Transverse colon (tissue), 4 donors: ENCODE measurements at places on chromosomes 1 and 21.

DNA sequence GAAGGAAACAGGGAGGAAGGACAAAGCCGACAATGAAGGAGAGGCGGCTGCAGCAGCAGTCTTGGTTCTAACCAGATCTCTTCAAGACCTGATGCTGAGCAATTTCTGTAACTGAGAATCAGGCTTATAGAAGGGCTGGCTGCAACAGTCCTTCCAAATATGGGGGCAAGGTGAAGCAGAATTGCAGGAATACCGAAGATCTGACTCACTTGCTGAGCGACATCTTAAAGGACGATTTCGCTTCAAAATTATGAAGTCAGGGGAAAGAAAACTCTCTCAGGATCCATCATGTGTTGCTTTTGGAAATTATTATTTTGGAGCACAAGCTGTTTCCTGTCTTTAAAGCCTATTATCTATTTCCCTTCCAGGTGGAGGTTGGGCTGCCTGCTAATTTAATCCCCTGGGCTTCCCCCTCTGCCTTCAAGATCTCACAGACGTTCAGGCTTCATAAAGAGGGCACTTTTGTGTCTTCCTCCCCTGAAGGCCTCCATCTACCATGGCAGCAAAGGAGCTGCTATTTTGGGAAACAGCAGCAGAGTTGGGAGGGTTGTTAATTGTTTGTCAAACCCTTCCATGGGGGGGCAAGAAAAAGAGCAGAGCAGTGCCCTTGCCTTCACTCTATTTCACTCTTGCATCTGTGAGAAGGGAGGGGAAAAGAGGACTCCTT, 10.8 kb upstream of the IER5 start:
- H3K4me1 ChIP-seq: no peaks in the 10 kb centered on the region
- no peak overlapping the region for H3K27ac ChIP-seq
- no peaks in the 10 kb centered on the region for H3K36me3 ChIP-seq
- DNase-seq: no peak
- H3K4me3 ChIP-seq: no peak overlapping the region
- peaks cover 7% of the 10 kb centered on the region for H3K27me3 ChIP-seq

- no peaks in the 10 kb centered on the region for H3K36me3 ChIP-seq
- no peaks in the 10 kb centered on the region for H3K4me1 ChIP-seq
- no peak overlapping the region for H3K27ac ChIP-seq
- no peak for DNase-seq
- H3K4me3 ChIP-seq: no peak overlapping the region
Measured at GRCh38 chr1:208888376-208888775, 644.2 kb upstream of the PLXNA2 start.

- no peaks in the 10 kb centered on the region for H3K4me1 ChIP-seq
- H3K27ac ChIP-seq: no peak overlapping the region
- DNase-seq: no peak
- no peaks in the 10 kb centered on the region for H3K27me3 ChIP-seq
Measured at GRCh38 chr1:215890438-215890837, 323.3 kb downstream of the KCTD3 start.

DNA sequence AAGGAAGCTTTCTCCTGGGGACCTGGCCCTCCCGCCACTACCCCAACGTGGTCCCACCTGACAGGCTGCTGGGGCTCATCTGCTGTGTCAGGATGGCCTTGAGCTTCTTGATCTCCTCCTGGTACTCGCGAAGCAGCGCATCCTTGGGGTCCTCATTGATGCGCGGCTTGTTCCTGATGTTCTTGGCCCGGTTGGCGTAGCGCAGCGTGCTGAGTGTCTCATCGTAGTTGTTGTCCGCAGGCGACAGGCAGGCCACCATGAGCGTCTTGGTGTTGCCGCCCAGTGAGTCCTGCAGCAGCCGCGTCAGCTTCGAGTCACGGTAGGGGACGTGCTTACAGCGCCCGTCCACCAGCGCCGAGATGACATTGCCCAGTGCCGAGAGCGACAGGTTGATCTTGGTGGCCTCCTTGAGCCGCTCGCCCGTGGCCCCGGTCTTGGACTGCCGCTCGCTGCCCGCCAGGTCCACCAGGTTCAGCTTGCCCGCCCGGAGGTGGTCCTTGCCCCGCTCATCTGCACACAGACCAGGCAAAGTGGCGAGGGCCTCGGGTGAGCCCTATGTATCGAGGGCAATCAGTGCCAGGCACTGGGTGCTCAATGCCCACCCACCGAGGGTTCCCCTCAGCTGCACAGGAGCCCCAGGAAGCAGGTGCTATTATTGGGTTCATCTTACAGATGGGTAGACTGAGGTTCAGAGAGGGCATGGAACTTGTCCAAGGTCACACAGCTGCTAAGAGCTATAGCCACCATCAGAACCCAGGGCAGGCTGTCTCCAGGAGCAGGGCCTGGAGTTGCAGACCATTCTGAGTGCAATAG, 13.2 kb downstream of the KIF17 start:
- H3K27ac ChIP-seq: no peak overlapping the region
- DNase-seq: no peak
- no peak overlapping the region for H3K4me3 ChIP-seq
- no peaks in the 10 kb centered on the region for H3K36me3 ChIP-seq
- no peaks in the 10 kb centered on the region for H3K4me1 ChIP-seq
- no peaks in the 10 kb centered on the region for H3K27me3 ChIP-seq

DNA sequence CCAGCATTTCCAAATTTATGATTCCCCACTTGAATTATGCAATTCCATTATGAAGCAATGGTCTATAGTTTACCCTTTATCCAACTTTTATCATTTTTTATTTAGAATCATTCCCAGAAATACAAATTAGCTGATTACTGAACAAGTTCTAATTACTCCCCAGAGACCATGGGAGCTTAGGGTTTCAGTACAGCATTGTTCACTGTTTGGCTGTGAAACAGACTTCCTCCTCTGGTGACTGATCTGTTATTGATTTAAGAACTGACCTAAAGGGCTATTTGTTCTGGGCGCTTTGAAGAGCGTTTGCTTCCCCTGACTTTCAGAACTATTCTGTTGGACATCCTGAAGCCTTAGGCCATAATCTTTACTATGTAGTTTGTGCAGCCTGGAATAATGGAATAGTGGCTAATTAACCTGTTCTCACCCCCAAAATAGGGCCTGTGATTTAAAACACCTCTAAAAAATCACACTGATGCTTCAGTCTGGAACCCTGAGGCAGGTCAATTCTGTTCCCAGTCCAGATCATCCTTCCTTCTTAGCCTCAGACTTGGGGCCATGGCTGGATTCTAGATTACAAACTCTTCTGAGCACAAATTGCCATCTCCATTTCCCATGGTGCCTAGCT, 58.7 kb downstream of the ALG14 start:
- DNase-seq: no peak
- H3K27ac ChIP-seq: peak overlapping the region; percentile 53
- H3K4me3 ChIP-seq: no peak overlapping the region

GRCh38 chr1:204782118-204782700, 88.5 kb upstream of the NFASC start:
- no peaks in the 10 kb centered on the region for H3K4me1 ChIP-seq
- peaks cover 4% of the 10 kb centered on the region for H3K27me3 ChIP-seq
- no peaks in the 10 kb centered on the region for H3K36me3 ChIP-seq
- H3K27ac ChIP-seq: no peak overlapping the region
- no peak overlapping the region for H3K4me3 ChIP-seq

DNA sequence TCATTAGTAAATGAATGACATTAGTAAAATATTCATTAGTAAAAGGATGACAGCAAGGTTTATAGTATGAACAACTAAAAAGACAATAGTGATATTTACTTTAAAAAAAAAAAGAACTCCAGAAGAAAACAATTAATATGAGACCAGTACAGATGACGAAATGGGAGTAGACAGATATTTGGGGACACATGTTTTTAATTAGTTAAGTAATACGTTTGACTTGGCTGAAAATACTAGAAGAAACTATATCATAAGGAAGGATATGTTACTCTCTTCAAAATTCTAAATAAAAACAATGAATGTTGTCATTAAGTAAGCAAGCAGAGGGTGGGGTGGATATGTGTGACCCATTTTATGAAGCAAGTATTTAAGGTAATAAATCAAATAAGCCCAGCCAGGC, 61.9 kb downstream of the GPATCH2 start:
- H3K36me3 ChIP-seq: no peaks in the 10 kb centered on the region
- no peak for DNase-seq
- no peak overlapping the region for H3K4me3 ChIP-seq
- no peak overlapping the region for H3K27ac ChIP-seq
- H3K4me1 ChIP-seq: peaks cover 3% of the 10 kb centered on the region

GRCh38 chr1:36975642-36976041, 58.7 kb downstream of the GRIK3 start:
- H3K36me3 ChIP-seq: no peaks in the 10 kb centered on the region
- H3K27me3 ChIP-seq: no peaks in the 10 kb centered on the region

DNA sequence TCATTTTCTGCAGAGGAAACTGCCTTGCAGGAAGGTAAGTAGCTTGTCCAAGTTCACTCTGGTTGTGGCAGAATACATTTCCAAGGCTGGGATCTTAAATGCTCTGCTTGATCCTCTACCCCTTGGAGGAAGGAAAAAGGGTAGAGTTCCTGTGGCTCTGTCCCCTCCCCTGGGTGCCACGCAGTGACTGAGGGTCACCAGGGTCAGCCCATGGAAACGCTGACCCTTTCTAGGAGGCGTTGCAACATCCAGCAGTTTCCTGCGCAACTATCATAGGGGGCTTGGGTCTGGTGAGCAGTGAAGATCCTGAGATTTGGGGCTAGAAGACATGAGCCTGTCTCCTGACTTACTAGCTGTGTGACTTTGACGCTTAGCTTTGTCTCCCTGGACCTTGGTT, 29.4 kb upstream of the EPS8L3 start:
- H3K4me1 ChIP-seq: peaks cover 44% of the 10 kb centered on the region
- DNase-seq: peak; percentile 5
- H3K27ac ChIP-seq: peak overlapping the region; percentile 58
- no peaks in the 10 kb centered on the region for H3K27me3 ChIP-seq
- H3K36me3 ChIP-seq: no peaks in the 10 kb centered on the region

DNA sequence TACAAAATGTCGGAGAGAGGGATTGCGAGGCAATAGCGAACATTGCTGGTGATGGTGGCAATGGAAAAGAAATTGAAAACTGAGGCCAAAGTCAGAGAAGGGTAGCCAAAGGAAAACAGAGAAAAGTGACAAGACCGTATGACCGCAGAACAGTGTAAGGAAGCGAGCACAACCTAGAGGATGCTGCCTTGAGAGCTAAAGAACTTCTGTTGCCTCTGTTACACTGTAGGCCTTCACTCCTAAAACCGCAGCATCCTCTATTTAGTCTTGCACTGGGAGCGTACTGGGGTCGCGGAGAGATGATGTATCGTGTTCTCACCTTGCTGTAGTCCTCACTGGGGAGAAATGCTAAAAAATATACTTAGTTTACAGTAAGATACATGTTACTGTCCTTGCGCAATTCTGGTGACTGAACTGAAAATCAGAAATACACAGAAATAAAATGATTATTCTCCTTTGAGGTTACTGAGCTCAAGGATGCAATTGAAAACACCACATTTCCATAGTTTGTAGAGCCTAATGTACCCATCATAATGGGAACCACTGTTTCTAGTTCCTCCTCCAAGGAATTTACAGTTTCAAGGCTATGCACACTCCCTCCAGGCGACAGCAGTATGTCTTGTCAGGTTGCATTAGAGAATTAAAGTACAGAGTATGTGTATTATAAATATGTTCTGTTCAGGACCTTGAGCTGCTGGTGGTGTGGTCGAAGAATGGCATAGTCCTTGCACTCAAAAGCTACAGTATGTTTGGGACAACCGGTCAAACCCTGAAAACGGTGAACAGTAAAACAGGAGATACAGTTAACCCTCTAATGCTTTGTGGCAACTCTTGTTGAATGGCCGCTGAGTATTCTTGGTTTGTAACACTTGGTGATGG, 1.3 kb downstream of the NEK7 start:
- H3K27ac ChIP-seq: peak overlapping the region; percentile 100
- H3K36me3 ChIP-seq: no peaks in the 10 kb centered on the region
- peak; percentile 14 for DNase-seq
- H3K27me3 ChIP-seq: no peaks in the 10 kb centered on the region

GRCh38 chr1:50416553-50417453, 6.4 kb downstream of the DMRTA2 start:
- peaks cover 3% of the 10 kb centered on the region for H3K4me1 ChIP-seq
- no peak overlapping the region for H3K4me3 ChIP-seq
- no peak overlapping the region for H3K27ac ChIP-seq
- DNase-seq: no peak

GRCh38 chr1:41442697-41443251, 41.7 kb downstream of the EDN2 start:
- DNase-seq: no peak
- no peaks in the 10 kb centered on the region for H3K27me3 ChIP-seq
- H3K27ac ChIP-seq: no peak overlapping the region
- H3K4me3 ChIP-seq: no peak overlapping the region
- H3K36me3 ChIP-seq: no peaks in the 10 kb centered on the region
- no peaks in the 10 kb centered on the region for H3K4me1 ChIP-seq

DNA sequence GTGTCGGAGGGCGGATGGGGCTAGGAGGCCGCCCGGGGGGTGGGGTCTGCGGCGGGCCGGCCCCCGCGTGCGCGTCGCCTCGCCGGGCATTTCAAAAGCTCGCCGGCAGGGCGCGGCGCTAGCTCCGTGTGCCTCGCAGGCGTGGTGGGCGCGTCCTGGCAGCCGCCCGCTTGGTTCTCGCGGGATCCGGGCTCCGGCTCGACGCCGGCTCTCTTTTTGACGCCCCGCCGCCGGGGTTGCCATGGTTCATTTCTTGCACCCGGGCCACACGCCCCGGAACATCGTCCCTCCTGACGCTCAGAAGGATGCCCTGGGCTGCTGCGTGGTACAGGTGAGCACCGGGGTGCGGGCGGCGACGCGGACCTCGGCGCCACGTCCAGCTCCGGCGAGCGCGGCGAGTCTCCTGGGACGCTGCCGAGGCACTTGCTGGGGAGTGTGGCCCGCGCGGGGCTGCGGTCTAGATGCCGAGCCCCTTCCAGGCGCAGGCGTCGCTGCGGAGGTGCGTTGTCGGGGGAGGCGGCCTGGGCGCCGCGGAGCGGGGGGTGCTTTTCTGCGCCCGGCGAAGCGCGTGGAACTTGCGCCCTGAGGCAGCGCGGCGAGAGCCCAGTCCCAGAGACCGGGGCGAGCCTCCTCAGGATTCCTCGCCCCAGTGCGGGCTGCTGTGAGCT, at the start of gene ZYG11A:
Gene ZYG11A (plus strand): TSS at position 118 of the 668 bp plus-strand sequence. CDS start 124 bp downstream, at position 242.
- H3K27ac ChIP-seq: no peak within 1 kb of the TSS
- peaks cover 6% of the 10 kb centered on the region for H3K4me1 ChIP-seq
- H3K36me3 ChIP-seq: no peaks in the 10 kb centered on the region
- H3K4me3 ChIP-seq: peak within 1 kb of the TSS; percentile 51
- peak; percentile 64 for DNase-seq

DNA sequence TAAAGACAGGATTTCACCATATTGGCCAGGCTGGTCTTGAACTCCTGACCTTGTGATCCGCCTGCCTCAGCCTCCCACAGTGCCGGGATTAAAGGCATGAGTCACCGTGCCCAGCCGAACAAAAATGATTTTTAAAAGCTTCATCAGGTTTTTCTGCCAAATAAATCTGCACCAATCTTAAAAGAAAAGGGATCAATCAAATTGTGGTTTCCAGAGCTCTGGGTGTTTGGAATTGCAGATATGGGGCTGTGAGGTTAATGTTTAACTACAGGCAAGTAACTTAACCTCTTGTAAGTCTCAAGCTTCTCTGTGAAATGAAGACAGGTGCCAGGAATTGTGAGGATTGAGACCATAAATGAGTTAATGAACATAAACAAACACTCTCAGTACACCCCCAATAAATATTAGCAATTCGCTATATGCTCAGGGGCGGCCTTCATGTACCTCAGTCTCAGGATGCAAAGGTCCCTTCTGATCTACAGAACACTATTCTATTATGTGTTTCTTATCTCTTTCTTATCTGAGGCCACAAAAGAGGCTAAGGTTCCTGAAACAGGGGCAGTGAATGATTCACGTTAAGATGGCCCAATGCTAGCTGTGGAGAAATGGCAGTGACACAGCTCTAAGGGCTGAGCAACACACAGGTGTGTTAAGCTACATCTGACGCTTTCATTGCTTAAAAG, 7.1 kb upstream of the GNPAT start:
- no peaks in the 10 kb centered on the region for H3K27me3 ChIP-seq
- no peaks in the 10 kb centered on the region for H3K36me3 ChIP-seq
- H3K27ac ChIP-seq: peak overlapping the region; percentile 80
